Hematopoietic multipotent progenitor cell treated with erythropoietin and hydrocortisone succinate and interleukin-3 and kit ligand, for 15 days (in vitro differentiated cells): ENCODE measurements at places on chromosomes 5 and 9.

- DNase-seq: no peak
Measured at GRCh38 chr9:131651599-131651998, 88.3 kb downstream of the RAPGEF1 start.

GRCh38 chr5:33457126-33457525 is 16.4 kb downstream of the TARS1 start:
- no peak for DNase-seq

GRCh38 chr5:10329820-10330481 is 22.2 kb upstream of the CMBL start:
- DNase-seq: no peak

DNA sequence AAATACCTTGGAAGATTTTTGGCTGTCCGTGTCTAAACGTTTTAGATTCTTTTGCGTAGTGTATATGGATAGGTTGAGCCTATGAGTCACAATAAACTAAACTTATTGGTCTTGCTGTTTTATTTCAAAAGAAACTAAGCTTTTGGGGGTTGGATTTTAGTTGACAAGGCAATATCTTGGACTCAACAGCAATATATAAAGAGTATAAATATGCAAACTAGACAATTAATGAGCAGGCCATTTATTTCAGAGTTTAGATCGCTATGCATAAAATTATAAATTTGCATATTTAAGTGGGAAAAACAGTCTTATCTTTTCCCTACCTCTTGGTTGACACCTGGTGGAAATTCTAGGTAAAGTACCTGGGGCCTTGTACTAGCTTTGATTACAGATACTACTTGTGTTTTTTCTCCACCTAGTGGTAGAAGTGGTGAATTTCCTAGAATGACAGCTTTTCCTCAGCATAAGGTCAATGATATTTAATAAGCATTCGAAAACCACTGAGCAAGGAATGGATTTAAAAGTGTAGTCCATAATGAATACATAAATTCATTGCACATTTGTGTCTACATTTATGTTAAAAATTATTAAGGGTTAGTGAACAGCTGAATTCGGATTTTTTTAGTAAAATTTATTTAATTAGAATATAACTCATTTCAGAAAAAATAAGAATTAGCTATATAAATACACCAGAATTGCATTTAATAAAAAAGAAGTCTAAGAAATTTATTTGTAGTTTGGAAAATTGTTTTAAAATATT is 1.7 kb upstream of the ARRDC3 start:
- peak; percentile 94 for DNase-seq

DNA sequence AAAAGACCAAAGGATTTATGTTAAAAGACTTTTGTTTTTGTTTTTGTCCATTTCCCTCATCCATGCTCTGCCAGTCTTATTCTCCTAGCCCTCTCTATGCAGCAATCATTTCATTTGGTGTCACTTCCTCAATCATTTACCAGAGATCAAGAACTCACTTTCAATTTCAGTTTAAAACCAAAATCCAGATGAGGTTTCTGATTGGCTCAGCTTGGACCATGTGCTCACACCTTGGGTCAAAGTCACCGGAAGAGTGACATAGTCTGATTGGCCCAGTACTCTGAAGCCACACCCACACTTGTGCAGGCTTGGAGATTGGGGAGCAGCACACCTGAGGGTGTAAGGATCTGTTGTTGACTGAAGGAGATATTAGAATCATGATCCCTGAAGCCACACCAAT is 79.6 kb downstream of the TLR4 start:
- DNase-seq: no peak

GRCh38 chr5:179516221-179516620 is 34.1 kb upstream of the RUFY1 start:
- DNase-seq: no peak

DNA sequence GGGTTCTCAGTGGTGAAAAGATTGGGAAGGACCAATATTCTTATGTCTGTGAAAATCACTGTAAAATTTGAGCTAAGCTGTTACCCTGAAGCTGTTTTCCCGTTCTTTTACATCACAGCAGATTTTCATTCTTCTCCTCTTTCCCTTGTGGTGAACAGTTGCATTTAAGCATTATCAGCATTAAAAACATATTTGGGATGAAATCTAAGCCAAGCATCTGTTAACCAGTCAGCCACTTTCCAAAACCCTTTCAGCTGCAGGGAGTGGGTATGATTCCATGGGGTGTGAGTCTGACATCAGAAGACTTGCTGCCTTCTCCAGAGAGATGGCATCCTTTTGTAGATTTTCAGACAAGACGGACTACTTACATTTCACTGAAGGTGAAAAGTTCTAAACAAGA is 97.2 kb downstream of the TRIO start:
- DNase-seq: no peak

GRCh38 chr5:18566671-18567070 is 932.4 kb downstream of the TAF11L14 start:
- no peak for DNase-seq

GRCh38 chr5:95110118-95110517 is 174.8 kb downstream of the MCTP1 start:
- DNase-seq: no peak

- DNase-seq: no peak
Measured at GRCh38 chr5:176836811-176837706, 26.7 kb downstream of the UNC5A start.

DNA sequence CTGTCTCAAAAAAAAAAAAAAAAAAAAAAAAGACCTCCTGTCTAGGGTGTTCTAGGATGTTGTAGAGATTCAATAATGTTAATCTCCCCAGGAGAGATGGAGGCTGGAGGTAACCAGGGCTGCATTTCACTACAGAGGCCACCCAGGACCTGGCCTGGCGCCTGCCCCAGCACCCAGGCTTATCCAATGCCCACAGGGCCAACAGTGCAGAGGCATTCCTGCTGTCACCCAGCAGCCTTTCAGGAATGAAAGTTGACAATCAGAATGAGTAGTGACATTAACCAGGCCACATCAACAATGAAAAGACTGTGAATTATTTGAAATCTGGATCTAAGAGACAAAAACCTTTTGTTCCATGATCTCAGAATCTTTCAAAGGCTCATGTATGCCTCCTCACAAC is 36.2 kb upstream of the GABRP start:
- no peak for DNase-seq

GRCh38 chr9:135789838-135790291 is 87.9 kb downstream of the KCNT1 start:
- no peak for DNase-seq

- no peak for DNase-seq
Measured at GRCh38 chr5:39264528-39264927, 45.2 kb upstream of the FYB1 start.

GRCh38 chr9:69980041-69980440 is 63.6 kb upstream of the MAMDC2 start:
- no peak for DNase-seq

- DNase-seq: no peak
Measured at GRCh38 chr9:9498128-9498527, 1114.7 kb downstream of the PTPRD start.

DNA sequence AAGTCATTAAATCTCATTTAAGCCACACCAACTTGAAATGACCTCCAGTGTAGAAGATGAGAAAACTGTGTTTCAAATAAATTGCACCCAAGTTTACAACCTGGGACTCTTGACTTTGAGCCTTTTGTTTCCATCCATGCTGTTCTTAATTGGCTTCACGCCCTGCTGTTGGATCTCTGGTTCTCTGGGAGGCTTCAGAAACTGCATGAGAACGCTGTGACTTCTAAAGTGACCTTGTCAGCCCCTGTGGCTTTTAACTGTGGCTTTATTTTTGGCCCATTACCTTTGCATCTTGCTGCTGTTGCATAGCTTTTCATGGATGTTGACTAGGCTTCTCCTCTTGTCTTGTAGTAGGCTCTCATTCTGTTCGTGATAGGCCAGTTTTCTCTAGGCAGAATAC is 29.3 kb downstream of the TNFAIP8 start:
- no peak for DNase-seq

DNA sequence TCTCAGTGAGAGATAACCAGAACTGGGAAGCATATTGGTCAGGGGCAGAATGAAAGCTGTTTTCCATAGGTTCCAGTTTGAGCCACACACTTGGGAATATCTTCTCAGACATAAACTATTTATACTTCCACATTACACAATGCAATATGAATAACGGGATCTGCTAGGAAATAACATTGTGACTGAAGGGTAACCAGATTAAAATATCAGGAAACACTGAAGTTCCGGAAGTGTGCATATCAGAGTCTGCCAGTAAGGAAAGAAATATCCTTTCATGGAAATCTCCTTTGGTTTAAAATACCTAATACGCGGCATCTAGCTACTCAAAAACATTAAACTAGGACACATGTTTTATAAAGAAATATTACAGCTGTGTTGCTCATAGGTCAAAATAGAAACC is 56.3 kb downstream of the ST8SIA4 start:
- DNase-seq: no peak

GRCh38 chr5:113299591-113299990 is 135.2 kb downstream of the TSSK1B start:
- no peak for DNase-seq

DNA sequence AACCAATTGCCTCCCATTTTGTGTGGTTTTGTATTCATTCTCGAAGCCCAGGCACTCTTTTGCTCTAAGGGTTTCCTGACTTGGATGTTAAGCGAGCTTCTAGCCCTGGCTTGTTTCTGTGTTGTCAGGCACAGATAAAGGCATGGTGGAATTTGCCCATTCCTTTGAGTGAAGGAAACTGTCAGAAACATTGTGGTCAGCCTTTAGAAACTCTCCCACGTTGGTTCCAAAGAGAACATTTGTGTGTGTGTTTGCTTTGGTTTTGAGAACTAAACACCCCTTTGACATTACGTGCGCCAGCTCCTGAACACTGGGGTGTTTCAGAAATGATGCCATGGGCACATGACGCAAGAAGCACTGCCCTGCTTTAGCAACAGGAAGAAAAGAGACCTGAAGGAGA is 320.9 kb downstream of the NTRK2 start:
- DNase-seq: no peak

- DNase-seq: no peak
Measured at GRCh38 chr5:170303549-170303948, 6.0 kb upstream of the LCP2 start.

DNA sequence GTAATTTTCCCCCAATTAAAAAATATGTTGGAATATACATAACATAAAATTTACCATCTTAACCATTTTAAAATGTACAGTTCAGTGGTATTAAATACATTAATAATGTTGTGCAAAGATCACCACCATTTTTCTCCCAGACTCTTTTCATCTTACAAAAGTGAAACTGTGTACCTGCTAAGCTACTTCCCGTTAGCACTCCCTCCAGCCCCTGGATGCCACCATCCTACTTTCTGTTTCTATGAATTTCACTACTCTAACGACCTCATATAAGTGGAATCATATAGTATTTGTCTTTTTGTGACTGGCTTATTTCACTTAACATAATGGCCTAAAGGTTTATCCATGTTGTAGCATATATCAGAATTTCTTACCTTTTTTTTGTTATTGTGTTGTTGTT is 112.9 kb downstream of the HSPA4 start:
- no peak for DNase-seq

DNA sequence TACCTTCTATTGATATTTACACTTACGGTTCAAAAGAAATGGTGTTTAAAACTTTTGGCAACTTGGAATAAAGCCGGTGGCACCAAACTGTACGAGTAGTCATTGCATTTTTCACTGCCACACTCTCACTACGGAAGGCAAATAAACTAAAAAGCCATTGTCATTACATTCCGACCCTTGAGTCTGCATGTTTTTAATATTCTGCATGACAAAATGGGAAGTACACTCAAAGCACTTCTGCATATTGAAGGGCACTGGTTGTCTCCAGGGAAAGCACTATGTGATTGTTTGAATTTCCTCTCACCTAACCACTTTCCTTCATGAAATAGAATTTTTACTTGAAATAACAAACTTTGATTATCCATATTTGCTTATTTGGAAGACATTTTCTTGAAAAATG is 426.3 kb downstream of the CETN3 start:
- DNase-seq: no peak

- DNase-seq: no peak
Measured at GRCh38 chr9:76405868-76406267, 11.6 kb upstream of the RFK start.

DNA sequence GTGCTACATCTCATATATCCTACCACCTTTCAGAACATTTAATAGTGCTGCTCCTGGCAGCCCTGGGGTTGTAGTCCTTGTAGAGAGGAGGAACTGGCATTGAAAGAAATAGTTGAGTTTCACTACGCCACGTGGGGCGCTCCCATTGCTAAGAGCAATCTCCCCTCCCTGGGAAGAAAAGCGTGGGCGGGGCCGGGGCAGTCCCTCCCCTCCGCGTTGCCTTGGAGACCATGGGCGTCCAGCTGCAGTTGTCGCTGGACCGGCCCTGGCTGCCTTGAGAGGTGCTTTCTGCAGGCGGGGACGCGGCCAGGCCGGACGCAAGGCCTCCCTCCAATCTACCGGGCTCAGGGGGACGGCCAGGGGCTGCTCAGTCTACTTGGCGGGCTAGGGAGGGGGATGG is 368 bp upstream of the CCDC180 start:
- DNase-seq: peak; percentile 7

DNA sequence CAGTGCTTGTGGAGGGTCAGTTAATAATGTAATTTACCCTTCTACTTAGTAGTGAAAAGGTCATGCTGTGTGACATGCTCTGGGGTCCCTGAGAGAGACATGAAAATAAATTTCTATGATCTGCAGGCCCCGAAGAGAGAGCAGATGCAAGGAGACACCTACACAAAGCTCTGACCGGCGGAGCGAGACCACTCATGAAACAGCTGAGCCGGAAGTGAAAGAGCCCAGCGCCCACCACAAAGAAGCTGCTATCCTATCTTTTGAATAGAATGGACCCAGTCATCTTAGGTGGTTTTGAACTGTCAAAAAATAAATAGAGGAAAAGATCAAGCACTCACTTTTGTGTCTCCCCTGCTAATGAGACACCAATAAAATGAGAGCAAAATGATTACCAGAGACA is 190.0 kb downstream of the MED10 start:
- no peak for DNase-seq

DNA sequence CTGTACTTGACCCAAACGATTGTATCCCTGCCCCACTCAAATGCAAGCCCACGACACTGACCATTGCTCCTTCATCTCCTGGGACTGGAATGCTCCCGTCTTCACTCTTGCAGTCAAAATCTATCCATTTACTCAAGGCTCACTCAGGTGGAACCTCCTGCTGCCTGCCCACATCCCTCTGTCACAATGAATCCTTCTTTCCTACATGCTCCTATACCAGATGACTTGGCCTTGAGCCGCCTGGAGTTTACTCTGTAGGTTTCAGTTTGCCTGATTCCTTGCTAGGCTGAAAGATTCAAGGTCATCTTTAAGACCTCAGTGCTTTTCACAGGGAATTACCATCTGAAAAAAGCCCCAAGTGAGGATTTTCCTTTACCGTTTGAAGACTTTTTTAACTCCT is 264.1 kb downstream of the GLIS3 start:
- DNase-seq: no peak

DNA sequence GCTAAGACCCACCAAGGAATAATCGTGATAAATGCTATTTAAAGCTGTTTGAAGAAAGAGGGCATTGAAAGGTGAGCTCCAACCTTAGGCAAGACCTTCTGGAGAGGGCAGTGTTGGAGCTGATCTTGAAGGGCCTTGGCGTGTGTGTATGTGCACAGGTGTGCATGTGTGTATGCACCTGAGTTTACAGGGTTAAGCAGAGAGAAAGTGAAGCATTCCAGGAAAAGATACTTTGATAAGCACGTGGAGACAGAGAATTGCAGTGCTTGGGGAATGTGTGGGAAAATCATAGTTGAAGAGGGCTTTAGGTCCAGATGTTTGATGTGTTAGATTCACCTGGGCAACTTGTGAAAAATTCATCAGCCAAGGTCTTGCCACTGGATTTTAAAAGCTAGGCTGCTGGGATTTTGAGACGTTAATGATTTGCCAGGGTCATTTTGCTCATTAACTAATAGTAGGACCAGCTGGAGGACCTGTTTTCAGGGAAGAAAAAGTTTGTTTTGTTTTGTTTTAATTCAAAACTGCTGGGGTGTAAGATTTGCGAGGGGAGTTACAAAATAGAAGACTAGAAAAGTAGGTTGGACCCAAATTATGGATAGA is 78.3 kb upstream of the ANKRD55 start:
- DNase-seq: no peak
